ENCODE measurements at places on chromosomes 6 and 20.

DNA sequence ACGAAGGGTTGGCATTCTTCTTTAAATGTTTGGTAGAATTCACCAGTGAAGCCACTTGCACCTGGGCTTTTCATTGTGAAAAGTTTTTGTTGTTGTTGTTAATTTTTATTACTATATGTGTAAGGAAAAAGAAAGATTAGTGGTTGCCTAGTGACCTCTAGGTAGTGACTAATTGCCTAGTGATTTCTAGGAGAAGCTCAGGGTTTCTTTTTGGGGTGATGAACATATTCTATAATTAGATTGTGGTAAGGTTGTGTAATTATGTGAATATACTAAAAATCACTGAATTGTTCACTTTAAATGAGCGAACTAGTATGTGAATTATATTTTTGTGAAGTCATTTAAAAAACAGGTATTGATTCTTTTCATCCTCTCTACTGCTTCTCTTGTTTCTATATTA, 123.8 kb upstream of the TMEM170B start:
- DNase-seq = no peak

GRCh38 chr20:5914859-5915258, 35.5 kb downstream of the TRMT6 start:
- DNase-seq = no peak

DNA sequence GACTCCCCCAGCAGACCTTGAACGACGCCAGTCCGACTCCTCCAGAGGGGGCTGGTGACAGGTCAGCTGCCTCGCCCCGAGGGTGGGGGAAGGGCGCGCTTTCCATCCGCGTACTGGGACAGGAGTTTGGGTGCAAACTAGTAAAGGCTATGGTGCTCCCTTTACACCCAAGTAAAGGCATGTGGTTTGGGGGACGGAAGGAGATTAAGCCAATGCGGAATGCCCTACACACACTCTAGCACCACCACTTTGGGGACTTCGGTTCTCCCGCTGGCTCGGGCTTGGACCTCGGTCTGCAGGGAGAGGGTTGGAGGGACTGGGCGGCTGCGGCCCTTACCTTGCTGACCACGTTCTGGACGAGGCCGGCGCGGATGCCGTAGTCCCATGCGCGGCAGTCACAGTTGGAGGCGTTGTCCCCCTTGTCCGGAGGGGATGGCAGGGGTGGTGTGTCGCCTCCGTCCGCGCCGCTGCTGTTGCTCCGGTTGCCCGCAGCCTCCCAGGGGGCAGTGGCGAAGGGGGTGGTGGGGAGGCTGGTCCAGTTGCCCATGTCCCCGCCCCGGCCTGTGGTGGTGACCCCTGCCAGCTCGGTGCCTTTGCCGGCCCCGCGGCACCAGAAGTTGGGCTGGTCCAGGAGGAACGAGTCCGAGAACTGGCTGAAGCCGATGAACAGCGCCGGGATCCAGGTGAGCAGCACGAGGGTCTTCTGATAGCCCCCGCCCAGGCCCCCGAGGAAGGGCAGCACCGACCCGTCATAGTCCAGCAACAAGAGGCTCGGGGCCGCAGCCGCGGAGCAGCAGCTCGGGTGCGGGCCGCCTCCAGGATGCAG, 1.1 kb downstream of the SLC22A23 start:
- DNase-seq = no peak

DNA sequence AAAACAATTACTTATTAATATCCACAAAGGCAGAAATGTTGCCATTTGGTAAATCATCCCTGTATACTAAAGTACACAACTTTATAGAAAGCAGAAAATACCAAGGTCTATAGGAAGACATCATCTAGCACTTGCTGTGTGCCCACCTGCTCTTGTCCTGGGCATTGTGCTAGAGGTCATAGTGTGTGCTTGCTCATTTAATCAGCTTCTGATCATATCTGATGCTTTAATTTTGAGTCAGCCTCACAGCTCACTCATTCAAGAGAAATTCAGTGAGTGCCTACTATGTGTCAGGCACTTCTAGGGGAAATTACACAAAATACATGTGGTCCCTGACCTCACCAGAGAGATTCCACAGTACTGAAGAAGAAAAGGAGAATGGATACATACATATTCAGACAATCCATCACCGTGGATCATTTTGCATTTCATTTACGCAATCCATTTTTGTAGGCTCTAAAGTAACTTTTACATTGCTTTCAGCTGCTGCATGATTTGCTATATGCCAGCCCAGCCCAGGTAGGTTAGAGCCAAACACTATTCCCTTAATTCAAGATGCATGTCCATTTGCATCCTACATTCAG, 167.9 kb upstream of the MCHR2 start:
- DNase-seq = no peak

GRCh38 chr20:23286346-23286745, 64.2 kb upstream of the NXT1 start:
- DNase-seq = no peak

GRCh38 chr6:84013931-84014330, 19.6 kb upstream of the MRAP2 start:
- DNase-seq = no peak

DNA sequence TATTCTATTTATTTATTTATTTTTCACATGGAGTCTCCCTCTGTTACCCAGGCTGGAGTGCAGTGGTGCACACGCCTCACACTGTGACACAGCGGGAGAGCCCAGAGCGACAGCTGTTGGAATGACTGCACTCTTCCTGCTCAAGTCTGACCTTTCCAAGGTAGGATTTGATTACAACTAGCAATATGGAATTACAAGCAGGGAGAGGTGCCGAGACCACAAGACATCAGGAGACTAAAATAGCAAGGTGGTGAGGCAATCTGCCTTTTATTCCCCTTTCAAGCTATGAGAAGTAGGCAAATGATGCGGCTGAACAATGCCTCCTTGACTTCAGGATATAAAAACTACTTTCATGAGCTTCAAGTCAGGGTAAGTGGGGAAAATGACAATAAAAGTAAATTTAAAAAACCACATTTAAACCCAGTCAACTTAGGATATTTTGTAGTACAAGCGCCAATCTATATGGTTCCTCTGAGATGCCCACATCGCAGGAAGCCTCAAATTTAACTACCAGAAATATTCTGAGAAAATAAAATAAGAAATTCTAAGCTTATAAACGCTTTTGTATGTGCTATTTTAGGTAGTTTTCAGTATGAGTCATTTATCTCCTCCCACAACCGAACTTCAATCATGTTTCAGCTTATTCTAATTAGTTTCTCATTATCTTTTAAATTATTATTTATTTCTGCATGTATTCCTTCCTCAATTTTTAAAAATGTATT, 146.9 kb upstream of the SGK1 start:
- peak; percentile 33 for DNase-seq
